Retinal pigment epithelial cell (primary cell): ENCODE measurements at places on chromosomes 6 and 20.

DNA sequence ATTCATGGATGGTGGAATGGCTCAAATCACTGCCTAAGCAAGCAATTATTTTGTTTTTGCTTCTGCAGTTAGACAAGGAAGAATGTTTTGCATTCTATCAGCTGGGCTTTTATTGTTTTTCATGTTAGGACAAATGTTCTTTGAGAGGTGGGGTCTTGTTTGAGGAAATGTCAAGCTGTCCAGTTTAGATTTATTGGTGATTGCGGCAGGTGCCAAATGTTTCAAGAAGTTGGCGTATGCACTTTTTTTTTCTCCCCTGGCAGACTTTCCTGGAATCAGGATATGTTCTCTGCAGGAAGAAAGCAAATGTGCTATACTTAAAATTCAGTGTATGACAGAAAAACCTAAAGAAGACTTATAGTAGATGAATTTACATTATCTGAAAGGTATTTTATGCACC is 81.0 kb upstream of the JAG1 start:
- DNase-seq, result no peak

DNA sequence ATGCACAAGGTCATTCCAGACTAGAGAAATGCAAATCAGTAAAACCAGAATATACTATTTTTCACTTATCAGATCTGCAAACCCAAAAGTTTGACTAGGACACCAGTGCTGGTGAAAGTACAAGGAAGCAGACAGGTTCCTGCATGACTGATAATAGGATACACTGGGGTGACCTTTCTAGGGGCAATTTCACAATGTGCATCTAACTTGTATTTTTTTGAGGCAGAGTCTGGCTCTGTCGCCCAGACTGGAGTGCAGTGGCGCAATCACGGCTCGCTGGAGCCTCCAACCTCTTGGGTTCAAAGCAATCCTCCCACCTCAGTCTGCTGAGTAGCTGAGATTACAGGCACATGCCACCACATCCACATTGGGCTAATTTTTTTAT is 11.4 kb downstream of the COMMD7 start:
- no peak for DNase-seq

GRCh38 chr6:14059791-14060436 is 57.7 kb upstream of the CD83 start:
- no peak for DNase-seq

- DNase-seq, result no peak
Observed at GRCh38 chr6:118476551-118476950, 71.5 kb upstream of the PLN start.

GRCh38 chr6:1552296-1552761 is 57.4 kb upstream of the FOXC1 start:
- no peak for DNase-seq

GRCh38 chr6:141347086-141347485 is 785.6 kb upstream of the GJE1 start:
- no peak for DNase-seq

DNA sequence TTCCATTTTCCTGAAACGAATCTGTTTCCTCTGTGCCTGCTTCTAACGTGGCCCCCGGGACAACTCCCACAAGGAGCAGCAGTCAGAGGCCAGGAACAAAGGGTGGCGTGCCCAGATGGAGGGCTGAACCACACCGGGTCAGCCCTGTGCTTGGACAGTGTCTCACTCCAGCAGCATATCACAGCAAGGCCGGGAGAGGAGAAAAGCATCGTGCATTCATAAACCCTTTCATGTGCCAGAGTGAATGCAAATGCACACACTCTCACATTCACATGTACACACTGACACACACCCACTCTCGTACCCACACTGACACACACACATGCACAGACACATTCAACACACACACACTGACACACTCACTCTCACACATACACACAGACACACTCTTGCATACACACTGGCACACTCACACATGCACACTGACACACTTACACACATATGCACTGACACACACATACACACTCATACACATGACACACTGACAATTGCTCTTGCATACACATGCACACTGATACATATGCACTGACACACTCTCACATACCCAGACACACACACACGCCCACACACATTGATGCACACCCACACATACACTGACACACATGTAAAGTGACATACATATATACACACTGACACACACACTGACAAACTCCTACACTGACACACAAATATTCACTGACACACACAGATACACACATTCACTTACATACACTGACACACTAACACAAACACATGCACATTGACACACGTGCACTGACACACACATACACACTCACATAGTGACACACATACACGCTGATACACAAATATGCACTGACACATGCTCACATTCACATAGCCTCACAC is 237.0 kb downstream of the LRFN2 start:
- no peak for DNase-seq

- DNase-seq, result no peak
Observed at GRCh38 chr6:1043458-1043836, 268.5 kb upstream of the FOXQ1 start.

DNA sequence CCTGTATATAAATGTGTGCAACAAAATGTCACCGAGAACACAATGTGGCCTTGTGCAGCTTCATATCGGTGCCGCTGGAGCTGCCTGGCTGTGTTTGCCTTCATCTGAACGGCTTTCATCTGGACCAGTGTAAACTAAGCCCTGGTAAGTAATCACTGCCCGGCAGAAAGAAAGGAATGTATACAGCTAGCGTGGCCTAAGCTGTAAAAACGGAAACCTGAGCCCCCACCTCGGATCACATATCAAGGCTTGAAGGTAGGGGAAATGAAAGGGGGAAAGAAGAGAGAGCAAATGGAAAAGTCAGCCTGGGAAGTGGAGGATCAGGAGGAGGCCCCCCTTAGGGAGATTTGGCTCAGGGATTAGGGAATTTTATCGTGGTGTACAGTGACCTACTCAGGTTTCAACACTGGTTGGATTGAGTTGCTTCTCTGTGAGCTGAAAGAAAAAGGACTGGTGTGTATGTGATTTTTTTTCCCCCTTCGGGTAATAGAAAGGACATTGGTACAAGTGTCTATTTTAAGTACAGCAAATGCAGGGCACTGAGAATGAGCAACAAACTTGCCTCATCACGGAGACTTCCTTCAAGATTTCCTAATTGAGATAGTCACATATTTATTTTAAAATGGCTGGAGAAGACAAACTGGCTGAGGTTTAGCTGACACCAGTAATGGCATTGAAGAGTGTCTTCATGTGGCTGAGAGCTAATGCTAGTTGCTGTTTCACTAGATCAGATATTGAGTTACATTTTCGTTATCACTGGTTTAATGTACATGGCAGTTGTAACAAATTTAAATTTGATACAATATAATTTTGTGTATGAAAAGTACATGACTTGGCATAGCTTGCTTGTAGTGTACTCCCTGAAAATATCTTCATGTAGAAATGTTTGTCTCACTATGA is 3.5 kb downstream of the SOBP start:
- peak; percentile 18 for DNase-seq

GRCh38 chr6:21295506-21296240 is 297.9 kb upstream of the SOX4 start:
- DNase-seq, result no peak

GRCh38 chr6:150201772-150202329 is 59.0 kb downstream of the PPP1R14C start:
- no peak for DNase-seq

- DNase-seq, result no peak
Observed at GRCh38 chr6:51865176-51865575, 222.2 kb downstream of the PKHD1 start.

DNA sequence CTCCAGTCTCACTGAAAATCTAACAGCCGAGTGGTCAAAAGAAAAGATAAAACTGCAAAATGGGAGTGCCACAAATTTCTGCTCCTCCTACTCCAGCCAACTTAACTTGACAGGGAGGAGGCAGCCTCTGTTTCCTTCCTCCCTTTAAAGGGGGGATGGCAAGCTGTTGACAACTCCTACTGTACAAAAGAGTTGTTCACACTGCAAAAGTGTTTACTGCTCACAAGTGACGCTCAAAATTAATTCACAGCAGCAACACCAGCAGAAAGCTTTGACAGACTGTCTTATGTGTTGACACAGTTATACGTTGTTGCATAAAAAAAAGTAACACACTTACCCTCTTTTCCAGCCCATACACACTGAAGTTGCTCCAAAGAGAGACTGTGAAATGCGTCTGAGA is 169.8 kb downstream of the BACH2 start:
- no peak for DNase-seq

GRCh38 chr6:26065952-26066380 is 21.3 kb upstream of the HFE start:
- DNase-seq, result no peak

DNA sequence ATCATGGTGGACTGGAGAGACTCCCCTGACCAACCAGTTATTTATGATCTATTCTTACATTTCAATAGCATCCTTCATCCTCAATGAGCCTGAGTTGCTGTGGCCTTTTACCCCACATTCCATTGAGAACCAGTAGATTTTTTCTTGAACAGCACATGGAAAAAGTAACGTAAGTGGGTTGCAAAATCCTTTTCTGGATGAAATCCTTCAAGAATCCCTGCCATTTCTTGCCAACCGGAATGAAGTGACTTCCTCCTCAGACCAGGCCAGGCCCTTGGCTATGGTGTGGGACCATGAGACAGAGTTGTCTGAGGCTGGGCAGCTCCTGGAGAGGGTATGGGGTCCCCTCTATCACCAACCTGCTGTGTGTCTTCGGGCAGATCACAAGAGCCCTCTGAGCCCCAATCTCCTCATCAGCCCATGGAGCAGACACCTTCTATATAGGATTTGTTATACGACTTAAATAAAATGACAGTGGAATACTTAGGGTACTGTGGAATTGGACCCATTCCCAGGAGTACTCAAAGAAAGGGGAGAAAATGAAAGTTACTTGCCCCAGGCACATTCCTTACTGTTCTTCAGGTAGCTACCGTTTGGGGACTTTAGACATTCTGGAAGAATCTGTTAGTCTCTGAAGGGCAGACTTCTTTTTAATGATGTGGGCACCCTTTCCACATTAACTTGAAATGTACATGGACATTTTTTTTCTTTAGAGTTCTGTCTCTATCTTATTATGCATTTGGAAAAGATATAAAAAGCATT is 10.9 kb downstream of the EYA2 start:
- DNase-seq, result no peak

- DNase-seq, result no peak
Observed at GRCh38 chr6:84095156-84095555, 61.6 kb downstream of the MRAP2 start.

DNA sequence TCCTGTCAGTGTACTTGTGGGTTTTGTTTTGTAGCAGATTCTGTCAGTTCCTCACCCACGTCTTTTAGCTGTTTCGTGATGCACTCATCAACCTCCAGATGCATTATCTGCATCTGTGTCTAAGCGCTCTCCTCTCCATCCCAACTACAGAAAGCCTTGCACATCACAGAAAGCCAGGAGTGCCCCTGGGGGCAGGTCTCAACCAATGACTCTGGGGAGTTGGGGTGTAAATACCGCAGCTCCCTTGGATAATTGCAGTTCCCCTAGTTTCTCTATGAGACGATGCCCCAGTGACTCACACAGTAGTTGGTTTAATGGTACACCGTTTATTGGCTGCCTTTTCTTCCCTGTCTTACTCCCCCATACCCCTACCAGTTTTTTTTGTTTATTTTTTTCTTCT is 158.1 kb downstream of the SOX4 start:
- no peak for DNase-seq
